ENCODE measurements at places on chromosomes 6 and 20. TPM values are rescaled to one million over a fixed set of nuclear protein-coding genes. Genes with fewer than 3 reads are reported as not detected.

Gene LINC00237
- total RNA-seq = not detected

DNA sequence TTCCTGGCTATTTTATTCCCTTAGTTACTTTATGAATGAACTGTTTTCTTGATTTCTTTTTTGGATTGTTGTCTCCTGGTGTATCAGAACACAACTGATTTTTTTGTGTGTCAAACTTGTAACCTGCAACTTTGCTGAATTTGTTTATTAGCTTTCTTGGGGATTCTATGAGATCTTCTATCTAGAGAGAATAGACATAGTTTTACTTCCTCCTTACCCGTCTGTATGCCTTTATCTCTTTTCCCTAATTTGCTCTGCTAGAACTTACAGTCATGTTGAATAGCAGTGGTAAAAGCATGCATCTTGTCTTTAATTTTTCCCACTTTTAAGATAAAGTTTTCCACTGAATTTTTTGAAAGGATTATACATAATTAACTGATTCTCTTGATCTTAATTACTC, 13.2 kb downstream of the RNF146 start:
- H3K27ac ChIP-seq = no peak overlapping the region
- no peaks in the 10 kb centered on the region for H3K36me3 ChIP-seq
- no peak overlapping the region for H3K4me3 ChIP-seq

Gene FERMT1
- total RNA-seq = 13.9 TPM

Gene WFDC10B
- not detected for total RNA-seq

Gene FRK
- total RNA-seq = 16.9 TPM

GRCh38 chr20:38275815-38276550, 15.4 kb upstream of the KIAA1755 start:
- no peak for DNase-seq
- no peaks in the 10 kb centered on the region for H3K36me3 ChIP-seq
- no peaks in the 10 kb centered on the region for H3K27me3 ChIP-seq
- no peak overlapping the region for H3K27ac ChIP-seq

Gene RRAGD
- 28.1 TPM for total RNA-seq

- no peak overlapping the region for H3K27ac ChIP-seq
- no peak overlapping the region for H3K4me3 ChIP-seq
- no peaks in the 10 kb centered on the region for H3K27me3 ChIP-seq
- no peaks in the 10 kb centered on the region for H3K36me3 ChIP-seq
- H3K4me1 ChIP-seq = no peaks in the 10 kb centered on the region
Measured at GRCh38 chr6:66962082-66962481, 1255.1 kb upstream of the EYS start.

DNA sequence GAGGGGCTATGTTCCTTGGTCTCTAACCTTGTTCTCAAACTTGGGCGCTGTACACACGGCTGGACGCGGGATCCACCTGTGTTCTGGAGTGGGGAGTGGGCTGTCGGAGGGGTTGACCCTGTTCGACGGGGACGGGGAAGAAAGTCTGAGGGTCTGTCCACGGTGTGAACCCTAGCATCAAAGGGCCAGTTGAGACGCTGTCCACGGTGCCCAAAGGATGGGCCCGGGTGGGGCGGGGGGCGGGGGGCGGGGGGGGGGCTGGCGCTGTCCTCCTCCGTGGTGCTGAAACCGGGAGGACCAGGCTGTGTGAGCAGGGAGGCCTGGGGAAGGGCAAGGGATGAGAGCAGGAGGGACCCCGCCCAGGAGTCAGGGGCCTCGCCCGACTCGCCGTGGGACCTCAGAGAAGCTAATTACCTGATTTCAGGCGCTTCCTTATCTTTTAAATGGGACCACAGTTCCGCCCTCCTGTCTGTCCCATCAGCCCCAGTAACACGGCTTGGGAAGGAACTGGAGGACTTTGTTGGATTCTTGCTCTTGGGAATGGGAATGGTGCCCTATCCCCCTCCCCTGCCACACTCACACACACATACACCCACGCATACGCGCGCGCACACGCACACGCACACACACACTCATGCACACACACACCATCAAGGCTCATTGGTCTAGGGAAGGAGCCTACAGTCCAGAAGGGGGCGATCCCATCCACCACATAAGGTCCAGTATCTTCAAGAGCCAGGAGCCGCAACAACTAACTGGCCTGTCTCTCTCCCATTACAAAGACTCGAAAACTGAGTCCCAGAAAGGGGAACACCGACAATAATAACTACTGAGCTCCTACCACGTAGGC, 1.0 kb upstream of the VSTM2L start:
- H3K27ac ChIP-seq = no peak overlapping the region
- peak; percentile 63 for DNase-seq
- H3K4me1 ChIP-seq = peaks cover 5% of the 10 kb centered on the region
- H3K36me3 ChIP-seq = no peaks in the 10 kb centered on the region

DNA sequence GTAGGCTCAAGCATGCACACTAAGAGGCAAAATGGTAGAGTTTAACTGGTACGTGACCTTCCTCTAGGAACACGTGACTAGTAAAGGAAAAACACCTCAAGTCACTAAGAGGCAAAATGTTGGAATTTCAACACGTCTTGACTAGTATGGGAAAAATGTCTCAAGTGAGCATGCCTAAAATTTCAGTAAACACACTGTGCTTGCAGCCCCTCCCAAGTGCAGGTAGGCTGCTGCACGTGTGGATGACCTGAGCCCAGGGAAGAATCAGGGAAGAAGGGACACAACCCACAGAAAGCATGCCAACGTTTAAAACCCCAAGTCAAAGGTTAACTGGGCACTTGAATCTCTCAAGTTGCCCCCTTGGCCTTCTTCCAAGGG, 162.2 kb downstream of the TENT5A start:
- H3K4me3 ChIP-seq = no peak overlapping the region
- no peaks in the 10 kb centered on the region for H3K4me1 ChIP-seq
- H3K27ac ChIP-seq = no peak overlapping the region
- no peaks in the 10 kb centered on the region for H3K27me3 ChIP-seq

Gene ISM1
- total RNA-seq = 1.7 TPM

- no peaks in the 10 kb centered on the region for H3K27me3 ChIP-seq
- no peak overlapping the region for H3K4me3 ChIP-seq
- DNase-seq = no peak
Measured at GRCh38 chr20:25600632-25601031, 15.3 kb upstream of the NINL start.

GRCh38 chr6:21135484-21136013, 458.0 kb upstream of the SOX4 start:
- DNase-seq = no peak
- peaks cover 22% of the 10 kb centered on the region for H3K4me1 ChIP-seq
- no peaks in the 10 kb centered on the region for H3K36me3 ChIP-seq
- no peak overlapping the region for H3K27ac ChIP-seq
- no peaks in the 10 kb centered on the region for H3K27me3 ChIP-seq
- no peak overlapping the region for H3K4me3 ChIP-seq

GRCh38 chr20:24933266-24933908, 15.7 kb upstream of the CST7 start:
- DNase-seq = no peak
- peaks cover 10% of the 10 kb centered on the region for H3K4me1 ChIP-seq
- no peak overlapping the region for H3K27ac ChIP-seq
- no peaks in the 10 kb centered on the region for H3K27me3 ChIP-seq
- H3K36me3 ChIP-seq = no peaks in the 10 kb centered on the region

GRCh38 chr6:139457476-139457875, 83.0 kb upstream of the CITED2 start:
- no peaks in the 10 kb centered on the region for H3K4me1 ChIP-seq
- H3K27ac ChIP-seq = no peak overlapping the region
- H3K36me3 ChIP-seq = no peaks in the 10 kb centered on the region
- H3K4me3 ChIP-seq = no peak overlapping the region
- no peak for DNase-seq

DNA sequence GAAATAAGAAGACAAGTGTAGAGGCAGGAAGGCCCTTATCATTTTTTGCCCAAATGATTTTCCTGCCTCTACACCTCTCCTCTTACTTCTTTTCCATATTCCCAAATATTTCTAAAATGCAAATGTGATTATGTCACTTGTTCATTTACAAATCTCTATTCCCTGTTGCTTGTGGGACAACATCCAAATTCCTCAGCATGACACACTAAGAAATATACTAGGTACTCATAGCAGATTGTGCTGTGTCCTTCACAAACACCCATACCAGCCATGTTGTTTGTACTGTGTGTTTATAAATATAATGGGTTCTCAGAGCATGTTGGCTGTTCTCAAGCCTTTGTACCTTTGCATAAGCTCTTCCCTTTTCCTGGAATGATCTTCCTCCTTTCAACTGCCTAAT, 17.7 kb upstream of the FYN start:
- no peak for DNase-seq
- H3K36me3 ChIP-seq = no peaks in the 10 kb centered on the region
- no peak overlapping the region for H3K27ac ChIP-seq
- no peak overlapping the region for H3K4me3 ChIP-seq

DNA sequence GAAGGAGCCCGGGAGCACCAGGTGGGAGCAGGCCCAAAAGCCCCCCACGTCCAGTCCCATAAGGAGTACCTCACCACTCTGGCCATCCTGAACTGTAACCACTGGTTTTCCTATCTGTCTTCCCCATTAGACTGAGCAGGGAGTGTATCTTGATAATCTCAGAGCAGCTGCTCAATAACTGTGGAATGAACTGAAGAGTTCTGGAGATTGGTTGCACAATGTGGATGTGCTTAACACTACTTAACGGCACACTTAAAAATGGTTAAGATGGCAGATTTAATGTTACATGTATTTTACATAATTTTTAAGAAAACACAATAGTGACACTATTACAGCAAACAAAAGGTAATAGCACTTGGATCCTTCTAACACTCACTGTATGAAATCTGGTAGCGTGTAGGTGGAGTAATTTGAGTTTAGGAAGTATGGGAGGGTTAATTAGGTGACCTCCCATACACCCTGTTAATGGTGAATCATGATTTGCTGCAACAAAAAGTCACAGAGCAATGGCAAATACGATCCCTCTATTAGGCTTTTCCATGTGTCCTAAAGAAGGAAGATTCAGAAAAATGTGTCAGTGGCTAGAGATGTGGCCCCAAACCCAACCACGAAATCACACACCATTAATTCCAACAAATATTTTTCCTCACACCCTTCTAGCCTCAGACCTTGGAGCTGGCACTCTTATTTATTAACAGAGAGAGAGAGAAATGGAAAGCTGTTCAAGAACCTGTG, 18.4 kb downstream of the TRAM2 start:
- H3K4me3 ChIP-seq = no peak overlapping the region
- no peaks in the 10 kb centered on the region for H3K27me3 ChIP-seq
- H3K4me1 ChIP-seq = peaks cover 9% of the 10 kb centered on the region

Gene MUC21
- total RNA-seq = not detected

GRCh38 chr6:106334646-106335448, 9.3 kb upstream of the ATG5 start:
- no peak overlapping the region for H3K4me3 ChIP-seq
- peak; percentile 80 for DNase-seq
- no peaks in the 10 kb centered on the region for H3K4me1 ChIP-seq
- H3K27ac ChIP-seq = no peak overlapping the region
- peaks cover 2% of the 10 kb centered on the region for H3K27me3 ChIP-seq

- no peaks in the 10 kb centered on the region for H3K36me3 ChIP-seq
- H3K27ac ChIP-seq = peak overlapping the region; percentile 91
- DNase-seq = peak; percentile 76
- H3K27me3 ChIP-seq = no peaks in the 10 kb centered on the region
Measured at GRCh38 chr6:139135578-139136545, 982 bp downstream of the HECA start.

DNA sequence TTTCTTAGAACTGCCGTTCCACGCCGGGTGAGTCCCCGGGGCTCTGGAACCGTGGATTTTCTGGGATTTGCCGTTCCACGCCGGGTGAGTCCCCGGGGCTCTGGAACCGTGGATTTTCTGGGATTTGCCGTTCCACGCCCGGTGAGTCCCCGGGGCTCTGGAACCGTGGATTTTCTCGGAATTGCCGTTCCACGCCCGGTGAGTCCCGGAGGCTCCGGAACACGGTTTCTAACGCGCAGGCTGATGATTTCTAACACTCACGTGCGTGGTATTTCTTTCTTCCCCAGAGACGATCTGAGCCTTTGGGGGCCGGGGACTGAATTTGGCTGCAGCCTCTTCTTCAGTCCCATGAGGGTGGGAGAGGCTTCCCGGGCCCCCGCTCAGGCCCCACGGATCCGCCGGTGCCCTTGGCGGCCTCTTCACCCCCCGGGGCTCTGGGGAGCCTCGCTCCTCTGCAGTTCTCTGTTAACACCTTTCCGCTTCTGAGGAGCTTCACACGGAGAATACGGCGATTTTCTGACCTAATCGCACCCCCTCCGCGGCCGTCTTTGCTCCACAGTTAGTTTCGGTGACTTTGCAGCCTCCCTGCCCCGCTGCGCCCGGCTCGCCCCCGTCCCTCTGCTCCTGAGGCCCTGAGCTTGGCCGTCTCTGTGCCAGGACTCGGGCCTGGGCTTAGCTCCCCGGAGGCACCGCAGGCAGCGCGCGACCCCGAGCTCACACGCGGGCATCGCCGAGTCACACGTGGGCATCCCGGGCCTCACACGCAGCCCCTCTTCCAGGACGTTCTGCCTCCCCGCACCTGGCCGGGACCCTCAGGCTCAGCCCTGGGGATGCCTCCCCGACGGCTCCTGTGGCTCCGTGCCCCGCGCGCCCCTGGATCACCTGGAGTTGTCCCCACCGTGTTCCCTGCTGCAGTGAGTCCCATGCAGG, 7.2 kb upstream of the KIF25 start:
- no peak overlapping the region for H3K27ac ChIP-seq
- no peak overlapping the region for H3K4me3 ChIP-seq
- H3K27me3 ChIP-seq = no peaks in the 10 kb centered on the region
- no peaks in the 10 kb centered on the region for H3K36me3 ChIP-seq
- no peaks in the 10 kb centered on the region for H3K4me1 ChIP-seq
- peak; percentile 39 for DNase-seq
